ENCODE measurements at places on chromosomes 16 and 17.
A peak's percentile ranks its signal among the peaks of the same experiment; 100 is the strongest.

GRCh38 chr17:8290043-8290442, 1.6 kb downstream of the RANGRF start:
- no peak for DNase-seq

DNA sequence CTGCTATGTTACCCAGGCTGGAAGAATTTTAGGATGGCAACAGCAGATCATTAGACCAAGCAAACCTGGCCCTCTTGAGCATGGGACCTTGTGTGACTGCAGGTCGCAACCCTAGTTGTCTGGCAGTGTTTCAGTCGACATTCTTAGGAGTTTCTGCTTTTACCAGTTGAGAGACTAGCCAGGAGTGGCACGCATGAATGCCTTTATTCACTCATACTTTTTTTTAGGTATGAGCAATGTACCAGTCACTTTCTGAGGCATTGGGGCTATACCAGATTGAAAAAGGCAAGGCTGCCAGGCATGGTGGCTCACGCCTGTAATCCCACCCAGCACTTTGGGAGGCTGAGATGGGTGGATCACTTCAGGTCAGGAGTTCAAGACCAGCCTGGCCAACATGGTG, 28.2 kb upstream of the HAS3 start:
- DNase-seq = no peak

DNA sequence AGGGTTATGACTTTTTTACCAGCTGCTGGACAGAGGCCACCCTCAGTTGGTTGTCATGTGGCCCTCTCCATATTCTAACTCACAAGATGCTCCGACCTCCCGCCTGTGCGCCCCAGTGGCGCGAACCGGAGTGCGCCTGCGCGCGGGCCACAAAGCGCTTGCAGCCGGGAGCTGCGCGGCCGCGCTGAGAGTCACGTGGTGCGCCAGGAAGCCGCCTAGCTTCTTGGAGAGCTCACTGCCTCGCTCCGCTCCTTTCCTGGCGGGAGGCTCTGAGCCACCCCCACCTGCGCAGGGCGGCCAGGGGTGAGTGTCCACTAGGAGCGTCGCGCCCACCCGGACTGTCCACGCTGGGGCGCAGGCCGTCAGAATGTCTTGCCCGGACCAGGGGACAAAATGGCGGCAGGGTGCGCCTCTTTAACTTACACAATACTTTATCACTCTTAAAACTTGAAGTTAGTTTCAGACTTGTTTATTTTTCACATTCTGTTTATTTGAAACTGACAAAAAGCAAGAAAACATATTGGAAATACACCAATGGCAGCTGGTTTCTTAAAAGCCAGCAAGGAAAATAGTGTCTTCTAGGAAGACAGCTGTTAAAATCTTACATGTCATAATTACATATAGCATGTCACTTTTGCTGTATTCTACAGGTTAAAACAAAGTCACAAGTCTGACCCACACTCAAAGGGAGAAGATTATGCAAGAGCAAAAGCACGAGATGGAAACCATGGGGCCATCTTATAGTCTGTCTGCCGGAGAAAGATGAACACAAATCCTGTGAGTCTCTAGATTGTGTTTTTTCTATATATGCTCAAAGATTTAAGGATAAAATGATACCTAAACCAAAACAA, 357.9 kb downstream of the CNTNAP4 start:
- DNase-seq = no peak

DNA sequence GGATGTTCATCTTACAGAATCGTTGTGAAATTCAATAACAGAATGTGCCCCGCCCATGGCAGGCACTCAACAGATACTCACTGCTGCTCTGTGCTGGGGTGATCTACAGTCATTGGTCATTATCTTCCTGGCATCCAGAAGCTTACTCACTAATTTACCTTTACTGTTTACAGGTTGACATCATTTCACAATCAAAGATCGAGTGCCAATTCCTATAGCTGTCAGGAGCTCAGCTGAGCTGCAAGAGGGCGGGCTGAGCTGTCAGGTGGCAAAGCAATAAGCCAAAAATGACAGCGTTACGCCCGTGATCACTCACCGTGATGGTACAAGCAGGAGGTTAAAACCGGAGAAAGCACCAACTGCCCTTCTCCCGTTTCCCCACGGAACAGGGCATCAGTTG, 51.2 kb downstream of the LITAF start:
- no peak for DNase-seq

DNA sequence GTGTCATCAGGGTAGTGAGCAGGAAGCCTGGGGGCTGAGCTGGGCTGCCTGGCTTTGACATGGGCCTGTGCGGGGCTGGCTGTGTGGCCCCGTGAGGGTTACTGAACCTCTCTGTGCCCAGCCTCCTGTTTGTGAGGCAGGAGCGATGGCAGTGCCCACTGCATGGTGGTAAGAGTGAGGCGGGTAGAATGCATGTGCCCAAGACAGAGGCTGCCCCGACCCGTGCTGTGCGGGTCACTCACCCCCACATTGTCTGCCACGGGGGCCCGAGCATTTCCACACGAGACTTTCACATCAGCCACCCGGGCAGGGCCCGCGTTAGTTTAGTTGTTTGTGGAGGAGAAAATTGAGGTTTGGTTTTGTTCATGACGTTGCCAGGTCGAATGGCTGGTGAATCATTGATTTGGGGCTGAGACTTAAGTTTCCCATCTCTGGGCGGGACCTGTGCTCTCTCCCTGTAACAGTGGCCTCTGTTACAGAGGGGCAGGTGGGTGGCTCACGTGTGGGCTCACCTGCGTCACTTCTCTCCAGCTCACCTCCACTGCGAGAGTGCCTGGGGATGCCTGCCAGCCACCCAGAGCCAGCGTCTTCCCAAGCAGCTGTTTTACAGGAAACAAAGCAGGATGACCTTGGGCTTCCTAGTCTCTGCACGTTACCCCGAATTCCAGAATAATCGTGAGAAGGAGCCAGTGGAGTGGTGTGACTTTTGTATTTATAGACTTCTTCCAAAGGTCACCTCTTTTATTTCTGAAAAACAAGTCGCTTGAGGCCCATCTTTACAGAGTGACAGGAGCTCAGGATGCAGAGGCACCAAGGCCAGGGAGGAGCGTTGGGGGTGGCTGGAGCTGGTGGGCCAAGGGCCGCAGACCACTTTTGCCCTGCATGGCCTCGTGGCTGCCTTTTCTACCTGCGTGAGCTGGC, 150.6 kb downstream of the RPTOR start:
- DNase-seq = no peak

GRCh38 chr16:3063625-3064386, 1.6 kb upstream of the IL32 start:
- no peak for DNase-seq

- no peak for DNase-seq
Measured at GRCh38 chr16:63337264-63337663, 1301.0 kb upstream of the CDH8 start.

DNA sequence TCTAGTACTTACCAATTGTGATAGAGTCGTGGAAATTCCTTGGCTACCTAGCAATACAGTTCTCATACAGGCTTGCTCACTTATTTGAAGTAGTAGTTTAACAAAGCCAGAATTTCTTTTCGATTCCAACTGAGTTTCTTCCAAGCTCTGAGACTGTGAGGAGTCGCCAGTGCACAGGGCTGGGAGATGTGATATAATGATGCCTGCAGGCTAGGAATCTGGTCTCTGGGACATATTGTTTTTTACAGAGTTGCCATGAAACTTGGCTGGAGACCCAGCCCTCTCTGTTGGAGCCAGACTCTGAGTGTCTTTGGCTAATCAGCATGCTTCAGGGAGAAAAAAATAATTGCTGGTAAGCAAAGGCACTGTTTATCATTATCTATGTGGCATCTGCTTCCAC, 698.8 kb upstream of the GOT2 start:
- DNase-seq = no peak

GRCh38 chr17:55324296-55324978, 59.7 kb downstream of the HLF start:
- no peak for DNase-seq

- DNase-seq = no peak
Measured at GRCh38 chr17:72530454-72530853, 409.6 kb downstream of the SOX9 start.

GRCh38 chr17:36825951-36826350, 111.3 kb upstream of the LHX1 start:
- no peak for DNase-seq

DNA sequence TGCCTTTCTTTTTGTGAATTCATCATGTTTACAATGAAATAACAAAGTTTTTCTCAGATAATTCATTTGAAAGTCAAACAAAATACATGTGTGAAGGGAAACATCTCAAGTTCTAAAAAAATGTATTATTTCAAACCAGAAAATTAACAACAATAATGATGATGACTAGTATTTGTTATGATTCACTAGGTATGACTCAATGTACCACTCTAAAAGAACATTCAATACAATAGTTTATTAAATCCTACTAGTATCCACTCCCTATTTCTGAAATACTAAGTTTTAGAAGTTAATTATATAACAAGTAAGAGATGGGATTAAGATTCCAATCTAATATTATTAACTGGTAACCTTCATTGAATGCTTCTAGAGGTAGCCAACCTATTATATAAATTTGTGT, 1444.8 kb upstream of the CDH8 start:
- no peak for DNase-seq

DNA sequence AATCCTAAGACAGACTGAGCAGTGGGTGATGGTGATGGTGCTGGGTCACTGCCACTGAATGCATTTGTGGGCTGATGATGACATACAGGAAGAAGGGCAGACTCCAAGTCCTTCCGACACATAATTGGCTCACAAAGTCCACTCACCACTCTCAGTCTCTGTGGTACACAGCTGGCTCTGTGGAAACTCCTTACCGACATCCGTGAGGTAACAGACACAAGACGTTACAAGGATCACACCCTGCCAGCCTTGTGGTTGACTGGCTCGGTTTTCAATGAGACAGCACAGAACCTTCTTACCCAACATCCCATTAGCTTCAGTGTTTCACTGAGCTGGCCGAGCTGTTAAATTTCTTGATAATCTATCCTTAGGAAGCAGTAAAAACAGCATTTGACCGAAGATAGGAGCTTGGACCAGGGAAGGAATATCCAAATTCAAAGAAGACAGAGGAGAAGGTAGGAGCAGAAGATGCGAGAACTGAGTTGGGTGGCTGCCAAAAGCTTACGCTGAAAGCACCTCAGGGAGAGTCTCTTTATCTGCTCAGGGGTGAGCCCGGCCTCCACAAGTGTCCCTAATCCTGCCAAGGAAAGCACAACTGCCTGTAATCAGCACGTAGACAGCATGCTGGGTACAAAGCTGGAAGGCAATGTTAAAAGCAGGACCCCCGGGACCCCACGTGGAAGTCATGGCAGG, 5.5 kb upstream of the MXRA7 start:
- DNase-seq = no peak

DNA sequence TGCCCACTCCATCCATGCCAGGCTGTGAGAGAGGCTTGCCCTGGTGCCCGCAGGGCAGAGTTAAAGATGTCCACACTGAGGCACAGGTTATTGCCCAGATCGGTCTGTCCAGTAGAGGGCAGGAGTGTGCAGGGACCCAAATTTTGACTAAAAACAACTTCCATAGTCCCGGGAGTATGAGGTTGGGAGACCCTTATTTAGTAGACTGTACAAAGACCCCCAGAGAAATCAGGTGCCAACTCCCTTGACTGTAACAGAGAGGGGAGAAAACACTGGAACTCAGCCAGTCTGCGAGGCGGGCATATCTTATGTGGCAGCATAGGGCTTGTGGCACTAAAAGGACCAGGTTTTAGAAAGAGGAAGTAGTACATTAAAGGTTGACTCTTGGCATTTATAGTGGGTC, 43.4 kb downstream of the HNF1B start:
- peak; percentile 56 for DNase-seq

DNA sequence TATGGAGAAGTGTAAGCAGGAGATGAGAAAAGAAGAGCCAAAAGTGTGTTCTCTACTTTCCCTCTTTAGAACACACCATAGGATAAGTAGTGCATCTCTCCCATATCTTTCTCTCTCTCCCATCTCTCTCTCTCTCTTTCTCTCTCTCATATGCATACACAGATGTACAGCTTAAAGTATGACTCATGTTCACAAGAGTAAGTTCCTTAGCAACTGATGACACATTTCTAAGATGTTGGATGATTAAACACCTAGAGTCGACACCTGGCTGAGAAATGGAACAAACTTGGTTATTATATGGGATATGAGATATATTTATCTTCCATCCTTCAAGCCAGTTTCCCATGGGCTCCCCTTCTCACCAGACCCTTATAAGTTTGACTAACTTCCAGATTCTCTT, 113.5 kb downstream of the TMEM132E start:
- no peak for DNase-seq

DNA sequence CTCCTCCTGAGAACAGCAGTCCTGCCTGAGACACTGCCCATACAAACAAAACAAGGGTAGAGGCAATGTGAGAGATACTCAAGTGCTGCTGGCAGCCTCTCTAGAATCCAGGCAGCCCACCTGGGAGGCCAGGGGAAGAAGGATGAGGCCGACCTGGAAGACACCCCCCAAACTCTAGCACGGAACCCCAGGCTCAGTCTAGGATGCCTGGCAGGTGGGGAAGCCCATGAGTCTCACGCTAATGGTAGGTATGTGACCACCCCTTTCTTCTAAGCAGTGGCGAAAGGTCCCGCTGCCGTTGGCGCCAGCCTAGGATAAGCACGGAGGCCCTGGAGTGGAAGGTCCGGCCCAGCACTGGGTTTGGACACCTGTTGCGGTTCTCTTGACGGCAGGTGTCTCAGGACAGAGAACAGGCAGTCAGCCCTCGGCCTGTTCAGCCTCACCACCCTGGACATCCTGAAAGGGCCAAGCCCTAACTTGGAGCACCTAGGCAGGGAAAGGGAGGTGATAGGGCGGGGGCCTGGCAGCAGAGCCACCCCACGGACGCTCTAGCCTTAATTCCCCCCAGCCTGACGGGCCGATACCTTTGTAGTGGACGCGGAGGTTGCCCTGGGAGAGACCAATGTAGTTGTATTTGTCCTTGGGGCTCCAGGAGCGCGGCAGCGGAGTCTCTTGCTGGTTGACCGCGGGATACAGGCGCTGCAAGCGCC, 487 bp downstream of the RANBP10 start:
- peak; percentile 37 for DNase-seq

Data from adrenal gland (tissue), 19 donors.